ENCODE measurements at places on chromosomes 2 and 18.

GRCh38 chr2:173968551-173968950, 3.4 kb upstream of the SP3 start:
- DNase-seq, result no peak

DNA sequence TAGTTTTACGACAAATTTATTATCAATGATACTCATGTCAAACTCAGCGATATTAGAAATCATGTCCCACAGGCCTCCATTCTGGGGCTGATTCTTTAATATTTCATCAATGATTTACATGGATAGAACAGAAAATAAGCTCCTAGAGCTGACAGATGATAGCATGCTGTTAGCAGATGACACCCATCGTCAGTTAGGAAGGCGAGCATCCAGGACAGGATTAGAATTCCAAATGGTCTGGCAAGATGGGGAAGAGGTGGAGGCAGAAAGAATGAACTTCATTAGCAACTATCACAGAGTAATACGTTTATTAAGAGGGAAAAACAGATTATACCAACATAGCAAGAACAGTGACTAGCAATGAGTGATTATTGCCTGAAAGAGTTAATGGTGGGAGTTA, 46.2 kb upstream of the ACVR1 start:
- DNase-seq, result no peak

DNA sequence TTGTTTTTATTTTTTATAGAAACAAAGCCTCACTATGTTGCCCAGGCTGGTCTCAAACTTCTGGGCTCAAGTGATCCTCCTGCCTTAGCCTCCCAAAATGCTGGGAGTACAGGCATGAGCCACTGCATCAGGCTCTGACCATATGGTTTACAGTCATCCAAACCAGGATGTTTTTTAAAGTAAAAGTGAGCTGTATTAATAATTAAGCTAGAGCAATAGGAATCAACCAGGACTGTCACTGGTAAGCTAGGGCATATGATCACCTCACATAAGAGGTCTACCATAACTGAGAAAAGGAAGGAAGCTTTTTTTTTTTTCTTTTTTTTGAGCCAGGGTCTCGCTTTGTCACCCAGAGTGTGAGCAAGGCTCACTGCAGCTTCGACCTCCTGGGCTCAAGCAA, 8.5 kb upstream of the RBBP8 start:
- DNase-seq, result no peak

- no peak for DNase-seq
These were observed 670.0 kb upstream of the ACVR2A start for GRCh38 chr2:147174824-147175254.

GRCh38 chr2:193867454-193867853, 1672.7 kb upstream of the TMEFF2 start:
- no peak for DNase-seq

DNA sequence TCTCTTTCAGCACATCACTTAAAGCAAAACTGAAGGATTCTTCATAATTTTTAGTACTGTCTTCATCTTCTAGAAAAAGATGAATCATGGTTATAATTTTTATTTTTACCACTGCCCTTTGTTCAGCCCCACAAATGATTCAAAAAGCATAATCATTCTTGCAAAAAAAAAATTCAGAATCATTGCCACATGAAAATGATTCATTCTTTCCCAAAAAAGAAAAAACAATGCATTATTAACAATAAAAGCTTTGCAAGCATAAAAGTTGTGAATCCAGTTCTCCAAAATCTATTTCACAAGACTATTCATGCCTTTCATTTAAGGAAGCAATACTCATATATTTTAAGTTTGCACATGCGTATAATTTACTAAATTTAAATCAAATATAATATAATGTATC, 204.8 kb downstream of the RBM43 start:
- DNase-seq, result peak; percentile 59

GRCh38 chr2:85662899-85663593, 5.0 kb downstream of the SFTPB start:
- DNase-seq, result peak; percentile 81

DNA sequence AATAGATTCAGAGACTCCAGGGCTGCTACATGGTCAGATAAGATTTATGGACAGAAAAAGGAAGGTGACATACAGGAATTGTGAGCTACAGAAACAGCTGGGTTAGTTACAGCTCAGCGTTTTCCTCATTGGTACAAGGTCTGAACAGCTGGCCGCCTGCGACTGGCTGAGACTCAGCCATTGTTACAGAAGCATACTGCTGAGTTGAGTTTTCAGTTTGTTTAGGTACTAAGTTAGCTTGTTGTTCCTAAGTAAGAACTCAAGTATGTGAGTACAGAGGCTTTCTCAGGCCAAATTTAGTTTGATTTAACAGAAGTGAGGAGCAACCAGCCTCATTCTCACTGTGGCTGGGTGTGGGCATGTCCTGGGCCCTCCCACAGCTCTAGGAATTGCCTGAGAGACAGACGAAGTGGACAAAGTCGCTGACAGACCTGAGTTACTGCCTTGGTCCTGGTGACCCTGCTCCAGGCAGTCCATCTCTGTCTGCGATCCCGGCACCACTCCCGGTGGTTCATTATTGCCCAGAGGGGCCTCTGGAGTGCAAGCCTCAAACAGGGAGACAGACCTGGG, 27.8 kb upstream of the RHOB start:
- DNase-seq, result no peak

DNA sequence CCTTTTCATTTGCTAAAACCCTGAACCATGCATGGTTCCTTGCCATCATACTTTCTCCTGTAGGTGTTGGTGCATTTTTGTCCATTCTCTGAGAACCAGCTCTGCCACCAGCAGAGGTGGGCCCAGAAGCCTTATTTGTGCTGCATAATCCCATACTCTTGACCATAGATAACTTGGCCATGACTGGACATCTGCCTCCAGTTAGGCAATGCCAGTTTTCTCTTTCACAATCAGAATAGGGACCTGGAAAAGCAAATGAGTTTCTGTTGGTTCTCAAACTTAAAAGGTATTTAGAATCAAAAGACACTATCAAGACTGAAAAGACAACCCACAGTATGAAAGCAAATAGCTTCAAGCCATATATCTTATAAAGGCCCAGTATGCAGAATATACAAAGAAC, 167.3 kb downstream of the MAIP1 start:
- DNase-seq, result no peak

DNA sequence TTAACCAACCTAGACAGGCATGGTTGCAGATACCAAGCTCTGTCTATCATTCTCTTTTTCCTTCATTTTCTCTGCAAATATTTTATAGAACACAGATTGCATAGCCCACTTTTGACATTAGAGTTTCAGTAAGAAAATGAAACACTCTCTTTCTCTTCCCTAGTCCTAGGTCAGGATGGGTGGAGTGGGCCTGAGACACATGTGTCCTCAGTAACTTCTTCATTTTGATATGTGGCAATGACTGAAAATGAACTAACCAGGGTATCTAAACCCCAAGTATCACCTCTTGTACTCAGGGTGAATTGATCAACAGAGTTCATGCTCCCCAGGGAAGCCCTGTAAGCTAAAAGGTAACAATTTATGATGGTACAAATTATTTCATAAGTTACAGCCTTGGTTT, 37.0 kb upstream of the KYNU start:
- no peak for DNase-seq

DNA sequence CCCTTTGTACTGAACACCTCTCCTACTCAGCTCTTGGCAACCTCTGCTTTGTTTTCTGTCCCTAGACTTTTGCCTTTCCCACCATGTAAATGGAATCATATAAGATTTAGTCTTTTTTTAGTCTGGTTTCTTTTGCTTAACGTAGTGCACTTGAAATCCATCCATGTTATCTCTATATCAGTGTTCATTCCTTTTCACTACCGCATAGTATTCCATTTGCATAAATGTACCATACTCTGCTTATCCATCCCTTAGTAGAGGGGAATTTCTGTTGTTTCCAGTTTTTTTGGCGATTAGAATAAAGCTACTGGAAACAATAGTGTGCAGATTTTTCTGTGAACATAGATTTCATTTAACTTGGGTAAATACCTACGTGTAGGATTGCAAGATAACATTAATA, 46.4 kb downstream of the GAD1 start:
- no peak for DNase-seq
